ENCODE measurements at places on chromosomes 6 and 20.

GRCh38 chr6:27838945-27839625, 73.1 kb downstream of the OR2B2 start:
- DNase-seq, result no peak

DNA sequence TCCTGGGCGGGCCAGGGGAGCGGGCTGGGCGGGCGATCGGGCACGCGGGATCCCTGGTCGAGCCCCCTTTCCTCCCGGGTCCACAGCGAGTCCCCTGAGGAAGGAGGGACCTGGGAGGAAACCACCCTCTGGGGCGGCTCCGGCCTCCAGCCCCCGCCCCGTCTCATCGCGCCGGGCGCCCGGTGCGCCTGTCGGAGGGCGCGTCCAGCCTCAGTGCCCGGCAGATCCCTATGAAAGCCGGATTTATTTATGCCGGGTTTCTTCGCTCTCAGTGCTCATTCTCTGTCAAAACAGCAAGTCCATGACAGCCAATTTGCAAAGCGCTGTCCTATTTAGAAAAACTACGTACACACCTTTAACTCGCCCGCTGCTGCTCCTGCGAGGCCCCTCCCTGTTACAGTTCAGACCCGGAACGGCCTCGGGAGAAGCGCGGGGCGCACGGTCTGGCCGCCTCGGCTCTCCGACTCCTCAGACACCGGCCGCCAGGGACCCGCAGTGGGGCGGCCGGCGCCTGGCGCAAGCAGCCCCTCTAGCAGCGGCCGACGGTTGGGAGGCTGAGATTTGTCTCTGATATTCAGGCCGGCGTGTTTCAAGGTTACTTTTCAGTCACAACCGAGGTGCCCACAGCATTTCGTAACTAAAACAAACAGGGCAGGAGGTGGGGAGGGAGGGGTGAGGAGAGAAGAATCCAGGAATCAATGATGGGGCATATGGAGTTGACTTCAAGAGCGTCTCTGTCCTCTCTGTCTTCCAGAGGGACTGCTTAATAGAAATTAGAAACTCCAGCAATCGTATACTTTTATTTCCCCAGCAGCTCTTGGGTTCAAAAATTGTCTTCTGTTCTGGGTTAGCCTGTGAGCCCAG, 782 bp upstream of the FOXA2 start:
- no peak for DNase-seq

DNA sequence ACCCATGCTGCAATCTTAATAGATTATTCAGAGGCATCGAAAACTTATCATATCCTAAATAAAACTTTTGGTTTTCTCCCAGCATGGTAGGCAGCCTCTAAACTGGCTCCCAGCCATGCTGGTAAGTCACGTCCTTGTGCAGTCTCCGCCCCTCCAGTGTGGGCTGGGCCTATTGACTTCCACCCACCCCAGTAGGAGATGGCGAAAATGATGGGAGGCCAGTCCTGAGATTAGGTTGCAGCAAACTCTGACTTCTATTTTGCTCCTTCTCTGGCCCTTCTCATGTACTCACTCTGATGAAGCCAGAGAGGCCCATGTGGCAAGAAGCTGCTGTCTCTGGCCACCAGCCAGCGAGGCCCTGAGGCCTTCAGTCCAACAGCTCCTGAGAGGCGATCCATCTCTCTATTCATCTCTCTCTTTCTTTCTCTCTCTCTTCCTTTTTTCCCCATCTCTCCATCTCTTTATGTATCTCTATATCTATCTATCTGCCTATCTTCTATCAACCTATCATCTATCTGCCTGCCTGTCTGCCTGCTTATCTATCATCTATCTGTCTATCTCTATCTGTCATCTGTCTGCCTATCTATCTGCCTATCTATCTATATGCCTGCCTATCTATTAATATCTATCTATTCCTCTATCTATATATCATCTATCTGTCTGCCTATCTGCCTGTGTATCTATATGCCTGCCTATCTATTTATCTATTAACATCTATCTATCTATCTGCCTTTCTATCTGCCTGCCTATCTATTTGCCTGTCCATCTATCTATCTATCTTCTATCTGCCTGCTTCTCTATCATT, 52.7 kb upstream of the STX16 start:
- DNase-seq, result no peak

DNA sequence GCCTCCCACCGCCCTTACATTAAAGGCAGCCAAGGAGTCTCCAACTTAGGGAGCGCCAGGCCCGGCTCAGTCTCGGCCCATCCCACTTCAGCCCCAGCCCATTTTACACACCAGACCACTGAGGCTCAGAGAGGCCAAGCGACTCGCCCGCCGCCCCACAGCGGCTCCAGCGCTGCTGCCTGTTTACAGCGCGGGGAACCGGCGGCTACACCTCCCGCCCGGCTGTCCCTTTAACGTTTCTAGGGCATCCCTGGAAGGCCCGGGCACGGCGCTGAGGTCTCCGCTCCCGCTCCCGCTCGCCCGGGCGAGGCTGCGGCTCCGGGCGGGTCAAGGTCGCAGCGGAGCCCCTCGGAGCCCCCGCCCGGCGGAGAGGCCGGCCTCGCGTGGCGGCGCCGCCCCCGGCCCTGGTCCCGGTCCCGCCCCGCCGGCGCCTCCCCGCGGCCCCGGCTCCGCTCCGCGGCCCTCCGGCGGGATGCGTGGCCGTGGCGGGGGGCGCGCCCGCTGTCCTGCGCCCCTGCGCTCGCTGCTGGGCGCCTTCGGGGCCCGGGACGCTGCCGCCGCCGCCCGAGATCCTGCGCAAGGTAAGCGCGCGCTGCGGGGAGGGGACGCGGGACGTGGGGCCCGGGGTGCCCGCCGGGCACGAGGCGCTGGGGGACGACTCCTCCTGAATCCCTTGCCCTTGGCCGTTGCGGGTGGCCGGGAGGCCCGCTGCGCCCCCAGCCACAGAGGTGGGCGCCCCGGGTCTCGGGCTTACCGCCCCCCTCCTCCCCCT, 27.1 kb upstream of the PHACTR3 start:
- no peak for DNase-seq

- no peak for DNase-seq
Observed at GRCh38 chr20:63568170-63568981, 5.7 kb downstream of the HELZ2 start.

DNA sequence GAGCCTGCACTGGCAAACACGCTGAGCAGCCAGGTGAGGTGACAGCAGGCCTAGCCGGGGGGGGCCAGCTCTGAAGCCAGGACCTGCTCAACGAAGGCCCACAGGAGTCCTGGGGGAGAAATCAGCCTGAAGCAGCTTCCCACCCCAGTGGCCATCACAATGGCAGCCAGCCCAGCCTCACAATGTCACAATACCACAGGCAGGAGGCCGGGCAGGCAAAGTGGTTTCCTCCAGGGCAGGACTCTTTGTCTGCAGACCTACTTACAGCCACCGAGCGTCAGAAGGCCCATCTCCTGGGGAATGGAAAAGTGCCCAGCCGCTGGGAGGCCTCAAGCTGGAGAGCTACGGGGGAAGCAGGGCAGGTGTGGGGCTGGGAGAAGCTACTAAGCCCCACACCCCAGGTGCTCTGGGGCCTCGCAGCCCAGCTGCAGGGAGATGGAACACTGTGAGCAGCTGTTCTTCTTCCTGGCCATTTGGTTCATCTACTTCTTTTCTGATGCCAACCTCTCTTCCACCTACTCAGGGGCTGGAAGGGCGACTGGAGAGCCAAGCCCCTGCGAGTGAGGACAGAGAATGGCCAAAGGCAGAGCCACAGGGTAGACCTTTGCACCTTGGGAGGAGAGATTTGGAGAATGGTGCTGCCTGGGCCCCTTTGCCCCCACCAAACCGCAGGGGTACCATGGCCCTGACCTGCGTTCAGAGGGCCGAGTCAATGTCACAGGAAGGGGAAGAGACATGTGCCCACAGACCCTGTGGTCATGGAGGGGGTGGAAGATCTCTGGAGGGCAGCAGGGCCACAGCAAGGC, 22.3 kb upstream of the AVP start:
- DNase-seq, result no peak
